ENCODE measurements at places on chromosomes 13 and 19. TPM values are rescaled to one million over a fixed set of nuclear protein-coding genes. Genes with fewer than 3 reads are reported as not detected.
A peak's percentile ranks its signal among the peaks of the same experiment; 100 is the strongest.

Gene MEIOSIN
- not detected for total RNA-seq

Gene KCNJ14
- total RNA-seq, result 0.97 TPM

- H3K4me1 ChIP-seq, result peaks cover 11% of the 10 kb centered on the region
- no peak for DNase-seq
- no peak overlapping the region for H3K4me3 ChIP-seq
- no peaks in the 10 kb centered on the region for H3K36me3 ChIP-seq
- no peaks in the 10 kb centered on the region for H3K27me3 ChIP-seq
These were observed 151.1 kb downstream of the KATNAL1 start for GRCh38 chr13:30156270-30156669.

GRCh38 chr13:59086147-59086546, 1077.6 kb downstream of the DIAPH3 start:
- no peak overlapping the region for H3K4me3 ChIP-seq
- H3K27ac ChIP-seq, result no peak overlapping the region
- no peaks in the 10 kb centered on the region for H3K36me3 ChIP-seq
- no peak for DNase-seq

GRCh38 chr13:40228990-40229389, 437.5 kb downstream of the FOXO1 start:
- H3K4me3 ChIP-seq, result no peak overlapping the region
- no peak overlapping the region for H3K27ac ChIP-seq
- H3K36me3 ChIP-seq, result no peaks in the 10 kb centered on the region
- H3K27me3 ChIP-seq, result no peaks in the 10 kb centered on the region
- DNase-seq, result no peak
- peaks cover 9% of the 10 kb centered on the region for H3K4me1 ChIP-seq

- H3K27ac ChIP-seq, result peak overlapping the region; percentile 89
- no peaks in the 10 kb centered on the region for H3K36me3 ChIP-seq
- H3K4me1 ChIP-seq, result peaks cover 52% of the 10 kb centered on the region
- no peaks in the 10 kb centered on the region for H3K27me3 ChIP-seq
- DNase-seq, result peak; percentile 57
- H3K4me3 ChIP-seq, result peak overlapping the region; percentile 27
These were observed 8.5 kb downstream of the SPATA13 start for GRCh38 chr13:24168979-24169378.

GRCh38 chr19:55479045-55479444, 2.6 kb downstream of the ZNF628 start:
- H3K4me3 ChIP-seq, result no peak overlapping the region
- H3K27ac ChIP-seq, result no peak overlapping the region
- H3K27me3 ChIP-seq, result no peaks in the 10 kb centered on the region
- DNase-seq, result no peak
- no peaks in the 10 kb centered on the region for H3K36me3 ChIP-seq
- peaks cover 13% of the 10 kb centered on the region for H3K4me1 ChIP-seq

- no peaks in the 10 kb centered on the region for H3K27me3 ChIP-seq
- H3K27ac ChIP-seq, result no peak overlapping the region
- H3K4me3 ChIP-seq, result no peak overlapping the region
- DNase-seq, result no peak
These were observed 23.8 kb upstream of the KLF12 start for GRCh38 chr13:74158028-74158427.

DNA sequence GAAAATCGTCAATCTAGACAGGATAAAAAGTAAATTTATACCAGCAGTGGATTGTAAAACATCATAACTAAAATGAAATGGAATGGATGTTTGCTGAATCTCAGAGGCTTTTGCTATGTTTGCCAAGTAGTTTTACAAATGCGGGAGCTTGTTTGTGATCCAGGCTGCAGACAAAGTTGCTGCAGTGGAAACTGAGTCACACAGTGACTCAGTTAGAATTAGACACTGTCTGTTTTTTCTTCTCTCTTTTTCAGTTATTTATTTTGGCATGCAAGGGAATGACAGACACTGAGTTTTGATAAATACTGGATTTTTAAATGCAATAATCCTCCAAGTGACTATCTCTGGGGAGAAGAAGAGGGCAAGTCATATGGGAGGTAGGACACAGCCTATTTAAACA, 4.6 kb upstream of the PNMA8A start:
- H3K36me3 ChIP-seq, result no peaks in the 10 kb centered on the region
- peak; percentile 54 for DNase-seq
- peaks cover 21% of the 10 kb centered on the region for H3K4me1 ChIP-seq
- H3K27ac ChIP-seq, result peak overlapping the region; percentile 15
- no peak overlapping the region for H3K4me3 ChIP-seq

DNA sequence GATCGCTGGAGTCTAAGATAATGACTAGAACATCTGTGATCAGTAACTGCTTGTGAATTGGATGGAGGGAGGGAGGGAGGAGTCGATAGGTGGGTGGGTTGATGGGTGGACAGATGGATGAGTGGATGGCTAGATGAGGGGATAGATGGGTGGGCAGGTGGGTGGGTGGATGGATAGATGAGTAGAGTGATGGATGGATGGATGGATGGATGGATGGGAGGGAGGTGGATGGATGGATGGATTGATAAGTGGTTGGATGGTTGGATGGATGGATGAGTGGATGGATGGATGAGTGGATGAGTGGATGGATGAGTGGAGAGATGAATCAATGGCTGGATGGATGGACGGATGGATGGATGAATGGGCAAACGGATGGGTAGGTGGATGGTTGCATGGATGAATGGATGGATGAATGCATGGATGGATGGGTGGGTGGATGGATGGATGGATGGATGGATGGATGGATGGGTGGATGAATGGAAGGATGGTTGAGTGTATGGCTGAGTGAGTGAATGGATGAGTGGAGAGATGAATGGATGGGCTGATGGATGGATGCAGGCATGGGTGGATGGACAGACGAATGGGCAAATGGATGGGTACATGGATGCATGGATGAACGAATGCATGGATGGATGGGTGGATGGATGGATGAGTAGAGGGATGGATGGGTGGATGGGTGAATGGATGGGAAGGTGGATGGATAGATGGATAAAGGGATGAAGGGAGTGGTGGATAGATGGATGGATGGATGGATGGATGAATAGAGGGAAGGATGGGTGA, 44.0 kb upstream of the NFIC start:
- H3K27me3 ChIP-seq, result no peaks in the 10 kb centered on the region
- no peaks in the 10 kb centered on the region for H3K36me3 ChIP-seq
- no peak overlapping the region for H3K4me3 ChIP-seq
- no peak overlapping the region for H3K27ac ChIP-seq
- no peaks in the 10 kb centered on the region for H3K4me1 ChIP-seq

DNA sequence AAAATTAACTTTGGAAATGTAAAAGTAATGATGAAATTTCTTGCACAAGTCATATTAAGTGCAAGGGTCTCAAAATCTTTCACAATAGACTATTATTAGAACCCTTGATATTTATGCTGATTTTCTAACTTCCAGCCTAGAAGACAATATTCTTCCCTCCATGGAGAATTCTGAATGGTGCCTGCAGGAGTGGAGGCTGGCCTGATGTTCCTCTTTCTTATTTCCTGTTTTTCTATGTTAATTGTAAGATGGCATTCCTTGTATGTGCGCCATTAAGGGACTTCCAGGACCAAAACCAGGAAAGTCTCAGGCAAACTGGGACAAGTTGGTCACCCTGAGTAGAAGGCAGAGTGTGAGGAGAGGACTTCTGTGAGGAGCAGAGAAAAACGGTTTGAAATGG, 294.9 kb downstream of the DLEU7 start:
- DNase-seq, result no peak
- no peaks in the 10 kb centered on the region for H3K27me3 ChIP-seq
- H3K4me3 ChIP-seq, result no peak overlapping the region
- no peak overlapping the region for H3K27ac ChIP-seq
- H3K36me3 ChIP-seq, result no peaks in the 10 kb centered on the region
- peaks cover 12% of the 10 kb centered on the region for H3K4me1 ChIP-seq
